ENCODE measurements at places on chromosomes 4 and X.

DNA sequence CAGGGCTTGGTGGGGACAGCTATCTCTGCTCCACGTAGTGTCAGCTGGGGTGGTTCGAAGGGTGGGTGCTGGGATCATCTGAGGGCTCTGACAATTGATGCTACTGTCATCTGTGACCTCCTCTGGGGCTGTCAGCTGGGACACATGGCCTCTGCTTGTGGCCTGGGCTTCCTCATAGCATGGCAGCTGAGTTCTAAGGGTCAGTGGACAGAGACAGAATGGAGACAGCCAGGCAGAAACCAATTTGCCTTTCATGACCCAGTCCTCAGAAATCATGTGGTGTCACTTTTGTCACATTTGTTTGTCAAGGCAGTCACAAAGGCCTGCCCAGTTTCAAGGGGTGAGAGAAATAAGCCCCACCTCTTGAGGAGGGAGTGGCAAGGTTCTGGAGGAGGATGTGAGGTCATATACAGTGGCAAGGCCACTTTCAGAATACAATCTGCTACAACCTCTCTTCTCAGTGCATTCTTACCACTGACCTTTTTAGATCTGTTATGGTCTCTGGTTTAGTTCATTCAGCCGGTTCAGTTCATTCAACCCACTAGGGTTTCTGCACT, 103.6 kb upstream of the BCOR start:
- no peak for DNase-seq

DNA sequence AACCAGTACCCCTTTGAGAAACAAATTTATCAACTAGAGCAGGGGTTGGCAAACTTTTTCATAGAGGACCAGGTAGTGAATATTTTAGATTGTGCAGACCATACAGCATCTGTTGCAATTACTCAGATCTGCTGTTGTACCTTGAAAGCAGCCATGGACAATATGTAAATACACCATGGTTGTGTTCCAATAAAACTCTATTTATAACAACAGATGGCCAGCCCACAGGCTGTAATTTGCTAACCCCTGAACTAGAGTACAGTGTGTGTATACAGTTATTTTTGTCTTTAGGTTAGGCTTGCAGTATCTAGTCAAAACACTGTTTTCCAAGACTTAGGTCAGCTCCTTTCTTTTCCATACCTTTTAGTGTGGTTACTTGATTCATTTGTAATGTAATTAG, 54.4 kb downstream of the PHKA1 start:
- no peak for DNase-seq

DNA sequence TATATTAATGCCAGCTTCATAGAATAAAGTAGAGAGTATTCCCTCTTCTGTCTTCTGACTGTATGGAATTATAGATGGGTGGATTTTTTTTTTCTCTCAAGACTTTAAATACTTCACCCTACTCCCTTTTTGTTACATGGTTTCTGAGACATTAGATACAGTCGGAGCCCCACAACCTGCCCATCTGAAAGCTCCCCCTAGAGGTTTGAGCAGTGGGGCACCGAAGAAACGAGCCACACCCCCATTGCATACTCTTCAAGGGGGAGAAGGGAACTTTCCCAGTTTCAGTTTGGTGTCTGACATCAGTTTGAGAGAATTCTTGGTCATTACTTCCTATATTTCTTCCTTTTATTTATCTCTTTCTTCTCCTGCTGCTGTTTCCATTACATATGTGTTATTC, 437.6 kb upstream of the AGA start:
- no peak for DNase-seq

DNA sequence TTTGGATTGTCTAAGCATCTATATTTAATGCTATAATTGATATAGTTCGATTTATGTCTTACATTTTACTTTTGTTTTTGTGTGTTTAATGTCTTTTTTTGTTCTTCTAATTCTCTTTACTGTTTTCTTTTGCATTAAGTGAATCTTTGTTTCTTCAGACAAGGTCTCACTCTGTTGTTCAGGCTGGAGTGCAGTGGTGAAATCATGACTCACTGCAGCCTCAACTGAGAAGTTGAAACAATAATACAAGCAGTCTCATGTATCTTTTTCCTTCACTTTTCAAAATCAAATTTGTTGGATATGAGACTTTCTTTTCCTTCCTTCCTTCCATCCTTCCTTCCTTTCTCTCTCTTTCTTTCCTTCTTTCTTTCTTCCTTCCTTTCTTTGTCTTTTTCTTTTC, 1401.6 kb downstream of the ADGRL3 start:
- DNase-seq = no peak

DNA sequence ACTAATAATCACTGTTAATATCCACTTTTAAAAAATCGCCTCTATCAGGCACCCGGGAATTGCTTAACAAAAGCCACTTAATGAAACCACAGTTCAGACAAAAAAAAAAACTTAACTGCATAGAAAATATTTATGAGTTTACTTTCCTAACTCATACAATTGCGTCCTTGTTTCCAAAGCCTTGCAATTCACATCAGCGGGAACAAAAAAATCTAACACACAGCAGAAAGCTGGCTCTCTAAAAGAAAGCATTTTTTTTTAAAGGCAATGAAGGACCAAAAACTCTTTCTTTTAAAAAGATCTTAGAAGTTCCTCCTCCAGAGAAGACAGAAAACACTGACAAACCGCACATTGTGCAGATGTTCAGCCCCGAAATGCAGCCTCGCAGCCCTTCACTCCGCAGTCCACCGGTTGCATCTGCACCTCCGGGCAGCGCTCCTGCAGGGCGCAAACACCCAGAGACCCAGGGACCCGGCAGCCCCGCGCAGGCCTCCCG, 812 bp downstream of the FAT1 start:
- no peak for DNase-seq

DNA sequence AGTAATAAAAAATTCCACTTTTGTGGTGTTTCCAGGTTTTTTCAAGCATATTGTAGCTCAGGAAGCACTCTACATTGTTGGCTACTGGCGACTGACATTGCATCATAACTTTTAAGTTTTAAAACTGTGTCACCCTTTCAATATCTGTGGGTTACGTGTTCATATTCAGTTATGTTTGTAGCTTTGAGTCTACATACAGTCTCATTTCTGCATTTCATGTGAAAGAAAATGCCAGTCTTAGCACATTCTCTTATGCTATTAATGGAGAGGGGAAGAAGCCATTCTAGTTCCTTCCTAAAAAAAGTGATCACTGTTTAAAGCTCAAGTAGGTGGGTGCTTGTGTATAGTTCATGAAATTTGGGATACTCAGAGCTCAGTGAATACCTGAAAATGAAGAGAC, 38.1 kb downstream of the DIAPH2 start:
- no peak for DNase-seq

DNA sequence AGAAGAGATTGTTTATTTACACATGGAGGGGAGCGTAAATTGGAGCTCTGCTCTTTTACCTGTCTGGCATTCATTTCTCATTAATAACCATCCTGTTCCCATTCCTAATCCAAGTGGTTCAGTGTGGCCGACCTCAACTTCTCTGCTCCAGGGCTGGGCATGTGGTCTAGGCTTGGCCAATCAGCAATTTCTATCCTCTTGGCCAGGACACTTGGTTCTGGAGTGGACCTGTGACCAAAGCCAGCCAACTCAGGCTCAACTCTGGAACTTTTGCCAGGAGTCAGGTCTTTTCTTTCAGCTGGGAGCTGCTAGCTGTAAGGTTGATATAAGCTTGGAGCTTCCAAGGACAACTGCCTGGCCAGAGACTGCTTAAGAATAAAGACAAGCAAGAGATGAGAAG, 15.6 kb upstream of the RASL11B start:
- DNase-seq = no peak
